ENCODE measurements at places on chromosomes 6 and 20. TPM values are rescaled to one million over a fixed set of nuclear protein-coding genes. Genes with fewer than 3 reads are reported as not detected.

The MRAP2 gene
- 19.5 TPM for total RNA-seq

The TREM2 gene
- total RNA-seq = not detected

The SAMD5 gene
- total RNA-seq = 9.2 TPM

The ACOT13 gene
- 33.1 TPM for total RNA-seq

The SLC22A16 gene
- total RNA-seq = not detected

The SNAP91 gene
- 0.23 TPM for total RNA-seq

The SYCP2L gene
- total RNA-seq = 2.6 TPM

The PPP1R14C gene
- 3.3 TPM for total RNA-seq

The NOX3 gene
- not detected for total RNA-seq

The PRPH2 gene
- total RNA-seq = not detected

The SULF2 gene
- 85.7 TPM for total RNA-seq

The ARMH2 gene
- not detected for total RNA-seq

The RAET1L gene
- total RNA-seq = not detected

The THEMIS gene
- total RNA-seq = not detected

The GGTLC1 gene
- total RNA-seq = not detected

The SERINC3 gene
- total RNA-seq = 121 TPM

The C6orf15 gene
- total RNA-seq = not detected

The FLRT3 gene
- total RNA-seq = 1.5 TPM

The RIPOR3 gene
- not detected for total RNA-seq

The TBXT gene
- total RNA-seq = not detected

The ADGRF5 gene
- total RNA-seq = not detected
